GM04503 (cell line): ENCODE measurements at places on chromosomes 1 and 21.
A peak's percentile ranks its signal among the peaks of the same experiment; 100 is the strongest.

DNA sequence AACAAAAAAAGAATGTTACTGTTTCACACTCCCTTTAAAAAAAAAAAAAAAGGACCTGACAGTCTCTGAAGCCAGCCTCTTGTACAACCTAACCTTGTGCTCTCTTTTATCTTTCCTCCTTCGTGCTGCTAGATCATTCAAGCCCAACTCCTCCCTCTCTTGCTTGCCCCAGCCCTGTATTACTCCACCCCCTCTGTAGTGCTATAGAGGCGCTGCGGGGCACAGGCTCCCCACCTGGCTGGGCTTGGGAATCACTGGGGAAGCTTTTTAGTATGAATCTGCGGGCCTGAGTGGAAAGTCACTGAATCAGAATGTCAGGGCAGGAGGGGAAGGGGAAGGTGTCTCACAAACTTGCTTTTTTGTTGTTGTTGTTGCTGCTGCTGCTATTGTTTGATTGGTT, 383.7 kb upstream of the CAMK1G start:
- DNase-seq, result no peak

DNA sequence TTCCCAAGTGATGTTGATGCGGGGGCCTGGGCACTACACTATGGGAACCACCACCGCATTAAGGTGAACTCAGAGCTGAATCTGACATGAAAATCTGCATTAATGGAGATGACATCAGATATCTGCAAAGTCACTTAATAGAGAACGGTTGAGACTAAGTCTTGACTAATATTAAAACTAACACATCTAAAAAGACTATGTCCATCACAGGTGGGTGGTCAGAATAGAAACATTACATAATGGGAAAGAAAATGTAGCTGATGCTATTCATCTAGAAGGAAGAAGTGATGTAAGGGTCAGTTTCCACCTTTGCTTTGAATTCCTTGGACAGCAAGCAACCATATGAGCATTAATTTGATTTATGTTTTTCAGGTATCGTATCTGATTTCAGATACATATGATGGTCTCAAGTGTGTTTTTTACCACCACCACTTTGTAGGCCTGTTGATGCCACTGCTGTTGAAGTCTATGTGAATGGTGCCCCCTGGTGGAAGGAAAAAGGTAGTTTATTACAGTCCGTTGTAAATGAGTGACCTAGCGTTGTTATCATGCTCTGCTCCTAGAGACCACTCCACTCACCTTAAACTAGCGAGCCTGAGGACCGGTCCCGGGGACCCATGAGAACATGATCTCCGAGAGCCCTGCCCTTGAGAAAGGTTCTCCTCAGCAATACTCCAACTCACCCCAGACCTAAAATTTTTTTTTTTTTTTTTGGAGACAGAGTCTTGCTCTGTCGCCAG, 73.5 kb downstream of the BACH1 start:
- peak; percentile 33 for DNase-seq

GRCh38 chr1:80657044-80657643, 1143.6 kb upstream of the ADGRL2 start:
- DNase-seq, result no peak

DNA sequence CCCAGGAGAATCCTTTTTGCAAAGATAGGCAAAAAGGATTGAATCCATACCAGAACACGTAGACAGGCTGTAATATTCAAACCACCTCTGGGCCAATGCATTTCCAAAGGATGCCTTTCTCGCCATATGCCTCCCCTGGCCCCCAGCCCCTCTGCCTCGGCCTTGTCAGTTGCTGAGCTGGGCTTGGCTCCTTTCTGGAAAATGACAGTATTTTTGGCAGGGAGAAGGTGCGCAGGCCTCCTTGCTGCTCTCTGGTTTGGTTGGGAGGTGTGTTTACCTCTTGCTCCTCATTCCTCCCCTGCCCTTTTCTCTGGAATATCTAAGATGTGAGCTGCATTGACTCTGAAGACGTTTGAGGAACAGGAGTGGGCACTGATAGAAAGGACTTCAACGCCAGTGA, 26.0 kb upstream of the CNTN2 start:
- DNase-seq, result no peak

GRCh38 chr1:83676106-83676505, 322.8 kb downstream of the TTLL7 start:
- no peak for DNase-seq

DNA sequence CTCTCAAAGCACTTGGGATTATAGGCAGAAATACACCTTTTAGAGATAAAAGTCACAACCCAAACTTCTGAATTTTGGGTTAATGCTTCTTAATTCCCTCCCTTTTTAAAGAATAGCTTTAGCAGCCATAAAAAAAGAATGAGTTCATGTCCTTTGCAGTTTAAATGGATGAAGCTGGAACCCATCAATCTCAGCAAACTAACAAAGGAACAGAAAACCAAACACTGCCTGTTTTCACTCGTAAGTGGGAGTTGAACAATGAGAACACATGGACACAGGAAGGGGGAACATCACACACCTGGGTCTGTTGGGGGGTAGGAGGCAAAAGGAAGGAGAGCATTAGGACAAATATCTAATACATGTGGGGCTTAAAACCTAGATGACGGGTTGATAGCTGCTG, 55.8 kb downstream of the SLC27A3 start:
- no peak for DNase-seq

- no peak for DNase-seq
Measured at GRCh38 chr1:201771466-201771865, 57.5 kb upstream of the IPO9 start.

GRCh38 chr1:224175617-224176016, 7.4 kb upstream of the DEGS1 start:
- no peak for DNase-seq

- peak; percentile 43 for DNase-seq
Measured at GRCh38 chr1:151680826-151681225, 35.8 kb downstream of the CELF3 start.

GRCh38 chr1:236759252-236759859, 35.7 kb upstream of the MTR start:
- no peak for DNase-seq

DNA sequence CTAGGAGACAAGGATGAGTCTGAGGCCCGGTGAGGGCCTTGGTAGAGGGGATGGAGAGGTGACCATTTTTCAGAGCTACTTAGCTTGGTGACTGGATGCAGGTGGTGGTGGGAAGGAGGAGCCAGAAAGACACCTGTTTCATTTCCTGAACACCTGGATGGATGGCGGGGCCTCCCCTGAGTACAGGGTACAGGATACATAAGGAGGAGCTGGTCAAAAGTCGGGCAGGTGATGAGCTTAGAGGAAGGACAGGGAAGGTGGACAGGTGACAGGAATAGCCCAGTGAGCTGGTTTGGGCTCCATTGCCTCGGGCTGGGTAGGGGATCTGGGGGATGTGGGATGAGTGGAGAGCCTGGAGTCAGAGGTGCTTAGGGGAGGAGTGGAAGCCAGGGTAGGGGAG, 6.3 kb downstream of the FAAH start:
- no peak for DNase-seq

GRCh38 chr1:63829349-63830327, 55.8 kb downstream of the ROR1 start:
- no peak for DNase-seq

DNA sequence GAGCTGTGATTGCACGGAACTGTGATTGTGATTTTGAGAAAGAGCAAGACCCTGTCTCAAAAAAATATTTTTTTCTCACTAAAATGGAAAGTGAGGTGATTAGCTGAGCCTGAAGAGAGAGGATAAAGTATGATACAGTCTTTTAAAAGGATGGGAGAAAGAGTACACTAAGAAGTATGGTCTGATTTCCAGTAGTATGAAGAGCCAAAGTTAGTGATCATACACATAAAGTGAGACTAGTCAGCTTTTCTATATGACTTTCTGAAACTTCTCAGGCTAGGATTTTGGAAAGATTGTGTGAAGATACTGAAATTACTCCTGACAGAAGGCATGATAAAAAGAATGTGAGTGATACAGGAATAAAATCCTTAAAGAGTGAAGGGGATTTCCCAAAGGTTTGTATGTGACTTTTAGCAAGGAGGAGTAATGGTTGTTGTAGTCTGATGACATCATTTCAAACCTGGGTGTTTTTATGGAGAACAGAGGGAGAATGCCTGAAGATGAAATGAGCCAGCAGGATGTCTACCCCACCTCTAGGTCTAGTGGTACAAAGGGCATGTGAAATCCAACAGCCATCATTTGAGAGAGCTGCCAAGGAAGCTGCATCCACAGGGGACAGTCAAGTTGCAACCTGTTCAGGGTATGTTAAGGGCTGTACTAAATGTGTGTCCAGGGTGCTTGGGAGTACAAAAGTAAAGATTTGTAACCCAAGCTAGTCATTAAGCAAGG, 157.7 kb downstream of the PIK3R3 start:
- DNase-seq, result no peak

DNA sequence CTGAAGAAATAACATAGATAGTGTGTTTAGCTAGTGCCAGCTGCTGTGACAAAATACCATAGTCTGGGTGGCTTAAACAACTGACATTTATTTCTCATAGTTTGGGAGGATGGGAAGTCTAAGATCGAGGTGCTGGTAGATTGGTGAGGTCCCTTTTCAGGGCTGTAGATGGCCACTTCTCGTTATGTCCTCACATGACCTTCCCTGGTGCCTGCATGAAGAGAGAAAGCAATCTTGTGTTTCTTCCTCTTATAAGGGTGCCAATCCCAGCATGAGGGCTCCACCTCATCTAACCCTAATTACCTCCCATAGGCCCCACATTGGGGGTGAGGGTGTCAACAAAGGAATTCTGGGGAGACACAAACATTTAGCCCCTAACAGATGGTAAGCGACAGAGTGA, 9.3 kb downstream of the MTARC2 start:
- no peak for DNase-seq

GRCh38 chr1:21938732-21939538, 1.8 kb upstream of the HSPG2 start:
- no peak for DNase-seq

DNA sequence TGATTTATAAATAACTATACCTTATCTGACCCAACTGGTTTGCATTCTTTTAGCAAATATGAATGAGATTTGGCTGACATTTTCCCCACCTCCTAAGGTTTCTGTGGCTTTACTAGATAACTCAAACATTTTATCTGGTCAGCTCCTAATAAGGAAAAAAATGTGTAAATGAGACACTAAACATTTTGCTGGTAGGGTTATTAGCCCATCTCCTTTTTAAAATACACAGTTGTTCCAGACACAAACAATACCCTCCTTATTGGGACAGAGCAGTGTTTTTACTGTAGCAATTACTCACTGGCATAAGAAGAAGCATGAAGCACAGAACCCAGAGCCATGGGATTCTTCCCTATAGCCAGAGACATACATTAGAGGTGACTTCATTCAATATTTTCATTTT, 53.8 kb upstream of the NUF2 start:
- DNase-seq, result no peak

DNA sequence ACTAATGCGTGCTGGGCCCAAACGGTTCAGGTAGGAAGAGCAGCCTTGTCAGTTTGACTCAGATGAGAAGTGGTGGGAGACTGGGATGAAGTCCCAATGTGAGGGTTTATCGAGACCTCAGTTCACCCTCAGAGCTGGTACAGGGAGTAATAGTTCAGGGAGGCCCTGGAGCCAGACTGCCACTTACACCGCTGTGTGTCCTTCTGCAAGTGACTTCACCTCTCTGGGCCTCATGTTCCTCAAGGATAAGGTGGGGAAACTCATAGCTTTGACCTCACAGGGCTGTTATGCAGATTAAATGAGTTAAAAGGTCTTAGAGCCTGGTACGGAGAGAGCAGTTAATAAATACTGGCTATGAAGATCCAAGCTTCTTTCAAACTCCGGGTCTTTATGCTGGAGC, 219.9 kb downstream of the TRABD2B start:
- no peak for DNase-seq

DNA sequence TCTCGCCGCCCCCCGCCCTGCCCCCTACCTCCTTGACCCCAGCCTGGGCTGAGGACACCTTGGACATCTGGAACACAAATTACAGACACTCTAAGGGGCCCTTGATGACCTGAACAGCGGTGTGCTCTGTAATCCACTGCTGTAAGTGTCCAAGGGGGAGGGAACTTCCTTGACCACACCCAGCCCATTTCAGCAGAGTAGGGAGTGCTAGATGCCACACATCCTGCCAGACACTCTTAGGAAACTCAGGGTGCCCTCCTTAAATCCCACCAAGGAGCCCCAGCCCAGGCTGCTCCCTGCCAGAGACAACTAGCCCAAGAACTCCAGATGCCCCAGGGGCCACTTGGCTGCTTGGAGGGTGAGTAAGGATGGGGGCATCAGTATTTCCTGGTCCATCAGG, 282.2 kb downstream of the RRAGC start:
- no peak for DNase-seq

- no peak for DNase-seq
Measured at GRCh38 chr1:73947009-73947408, 251.0 kb downstream of the LRRIQ3 start.

- DNase-seq, result no peak
Measured at GRCh38 chr1:219427403-219427802, 185.5 kb downstream of the ZC3H11B start.

GRCh38 chr1:46317323-46317722, 13.8 kb downstream of the UQCRH start:
- no peak for DNase-seq

DNA sequence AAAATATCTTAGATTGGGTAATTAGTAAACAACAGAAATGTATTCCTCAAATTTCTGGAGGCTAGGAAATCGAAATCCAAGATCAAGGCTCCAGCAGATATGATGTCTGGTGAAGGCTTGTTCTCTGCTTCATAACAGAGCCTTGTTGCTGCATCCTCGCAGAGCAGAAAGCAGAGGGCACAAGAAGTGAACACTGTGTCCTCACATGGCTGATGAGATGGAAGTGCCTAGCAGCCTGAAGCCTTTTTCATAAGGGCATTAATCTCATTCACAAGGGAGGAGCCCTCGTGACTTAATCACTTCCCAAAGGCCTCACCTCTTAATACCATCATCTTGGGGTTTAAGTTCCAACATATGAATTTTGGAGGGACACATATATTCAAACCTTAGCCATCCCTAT, 77.2 kb upstream of the FOXD3 start:
- no peak for DNase-seq

DNA sequence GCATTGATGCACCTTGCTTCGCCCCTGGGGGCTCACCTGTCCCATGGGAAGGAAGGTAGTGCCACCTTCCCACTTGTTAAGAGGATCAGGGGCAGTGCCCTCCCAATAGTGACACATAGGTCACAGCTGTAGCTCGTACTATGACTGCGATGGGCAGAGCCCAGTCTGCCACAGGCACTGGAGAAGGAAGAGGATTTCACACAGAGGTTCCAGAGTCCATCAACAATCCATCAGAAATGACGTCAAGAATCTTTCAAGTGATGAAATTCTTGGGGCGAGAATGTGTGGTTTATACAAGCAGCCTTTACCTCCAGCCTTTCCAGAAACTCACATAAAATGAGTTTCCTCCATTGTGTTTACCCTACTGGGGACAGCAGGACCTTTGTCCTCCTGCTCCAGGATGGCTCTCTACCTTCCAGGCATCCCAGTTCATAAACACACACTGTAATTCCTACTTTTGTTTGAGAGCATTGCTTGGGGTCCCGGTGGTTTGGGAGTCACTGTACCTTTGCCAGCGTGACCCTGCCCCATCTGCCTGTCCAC, 260.6 kb upstream of the VAMP3 start:
- no peak for DNase-seq

- no peak for DNase-seq
Measured at GRCh38 chr1:31587720-31588423, 11.6 kb downstream of the TINAGL1 start.

- no peak for DNase-seq
Measured at GRCh38 chr1:2384130-2384860, 7.1 kb downstream of the MORN1 start.
